ENCODE measurements at places on chromosomes 4 and X.

GRCh38 chr4:6632125-6632524 is 8.4 kb upstream of the MRFAP1 start:
- no peaks in the 10 kb centered on the region for H3K27me3 ChIP-seq
- no peak for DNase-seq
- no peak overlapping the region for H3K27ac ChIP-seq
- no peak overlapping the region for H3K4me3 ChIP-seq

DNA sequence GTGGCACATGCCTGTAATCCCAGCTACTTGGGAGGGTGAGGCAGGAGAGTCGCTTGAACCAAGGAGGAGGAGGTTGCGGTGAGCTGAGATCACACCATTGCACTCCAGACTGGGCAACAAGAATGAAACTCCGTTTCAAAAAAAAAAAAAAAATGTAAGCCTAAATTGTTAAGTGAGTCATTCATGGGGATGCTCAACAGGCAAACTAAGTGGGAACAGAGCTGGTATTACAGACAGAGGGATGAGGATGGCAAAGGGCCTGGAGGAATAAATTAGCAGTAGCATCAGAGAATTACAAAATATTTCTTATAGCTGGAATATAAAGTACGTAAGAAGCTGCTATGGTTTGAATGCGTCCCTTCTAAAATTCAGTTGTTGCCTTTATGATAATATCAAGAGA is 43.4 kb upstream of the OGT start:
- H3K27me3 ChIP-seq = no peaks in the 10 kb centered on the region
- no peak overlapping the region for H3K4me3 ChIP-seq
- H3K27ac ChIP-seq = no peak overlapping the region

DNA sequence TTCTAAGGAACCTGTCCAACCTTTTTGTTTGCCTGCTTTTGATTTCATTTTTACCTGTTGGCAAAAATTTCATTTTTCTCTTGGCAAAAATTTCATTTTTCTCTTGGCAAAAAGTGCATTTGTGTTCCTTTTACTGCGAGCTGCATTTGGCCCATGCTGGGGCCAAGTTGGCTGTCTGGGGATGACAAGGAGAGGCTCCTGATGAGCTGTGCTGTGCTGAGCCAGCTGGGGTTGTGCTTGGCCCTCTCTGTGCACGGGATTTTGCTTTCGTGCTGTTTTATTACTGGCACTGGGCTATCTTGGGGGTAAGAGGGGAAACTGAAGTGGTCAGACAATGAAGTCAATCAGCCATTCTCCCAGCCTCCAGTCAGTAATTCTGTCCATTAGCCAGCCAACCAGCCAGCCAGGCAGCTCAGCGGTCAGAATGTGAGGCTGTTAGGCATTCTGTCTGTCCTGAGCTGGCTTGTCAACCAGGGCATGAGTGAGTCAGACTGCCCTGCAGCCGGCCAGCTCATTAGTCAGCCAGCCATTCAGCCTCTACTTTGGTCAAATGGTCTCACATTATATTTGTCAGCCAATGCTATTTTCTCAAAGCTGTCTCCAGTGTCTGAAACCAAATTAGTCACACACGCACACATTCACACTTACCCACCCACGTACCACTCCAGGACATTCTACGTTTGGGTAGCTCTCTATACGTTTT is 56.9 kb upstream of the PRPS1 start:
- peak; percentile 61 for DNase-seq
- peak overlapping the region; percentile 50 for H3K27ac ChIP-seq
- no peaks in the 10 kb centered on the region for H3K27me3 ChIP-seq
- H3K4me3 ChIP-seq = no peak overlapping the region

- H3K27me3 ChIP-seq = no peaks in the 10 kb centered on the region
- H3K4me3 ChIP-seq = no peak overlapping the region
- peaks cover 46% of the 10 kb centered on the region for H3K36me3 ChIP-seq
- no peak for DNase-seq
- H3K4me1 ChIP-seq = no peaks in the 10 kb centered on the region
- no peak overlapping the region for H3K27ac ChIP-seq
Observed at GRCh38 chr4:1964971-1965370, 43.8 kb downstream of the NELFA start.

- H3K27ac ChIP-seq = no peak overlapping the region
- H3K4me3 ChIP-seq = no peak overlapping the region
- H3K36me3 ChIP-seq = peaks cover 22% of the 10 kb centered on the region
- peaks cover 63% of the 10 kb centered on the region for H3K4me1 ChIP-seq
- no peak for DNase-seq
Observed at GRCh38 chrX:100650841-100651240, 6.8 kb downstream of the SRPX2 start.

- H3K27me3 ChIP-seq = no peaks in the 10 kb centered on the region
- H3K4me1 ChIP-seq = no peaks in the 10 kb centered on the region
- DNase-seq = no peak
- H3K4me3 ChIP-seq = no peak overlapping the region
Observed at GRCh38 chrX:112714357-112714918, 34.7 kb upstream of the LHFPL1 start.

GRCh38 chr4:41949531-41949930 is 14.3 kb downstream of the TMEM33 start:
- H3K4me3 ChIP-seq = no peak overlapping the region
- no peak for DNase-seq
- no peaks in the 10 kb centered on the region for H3K27me3 ChIP-seq
- H3K27ac ChIP-seq = no peak overlapping the region
- no peaks in the 10 kb centered on the region for H3K36me3 ChIP-seq
- H3K4me1 ChIP-seq = no peaks in the 10 kb centered on the region

- H3K4me3 ChIP-seq = no peak overlapping the region
- DNase-seq = no peak
- H3K27me3 ChIP-seq = no peaks in the 10 kb centered on the region
- peaks cover 4% of the 10 kb centered on the region for H3K36me3 ChIP-seq
- H3K4me1 ChIP-seq = peaks cover 10% of the 10 kb centered on the region
Observed at GRCh38 chr4:15757054-15757453, 21.1 kb upstream of the CD38 start.

DNA sequence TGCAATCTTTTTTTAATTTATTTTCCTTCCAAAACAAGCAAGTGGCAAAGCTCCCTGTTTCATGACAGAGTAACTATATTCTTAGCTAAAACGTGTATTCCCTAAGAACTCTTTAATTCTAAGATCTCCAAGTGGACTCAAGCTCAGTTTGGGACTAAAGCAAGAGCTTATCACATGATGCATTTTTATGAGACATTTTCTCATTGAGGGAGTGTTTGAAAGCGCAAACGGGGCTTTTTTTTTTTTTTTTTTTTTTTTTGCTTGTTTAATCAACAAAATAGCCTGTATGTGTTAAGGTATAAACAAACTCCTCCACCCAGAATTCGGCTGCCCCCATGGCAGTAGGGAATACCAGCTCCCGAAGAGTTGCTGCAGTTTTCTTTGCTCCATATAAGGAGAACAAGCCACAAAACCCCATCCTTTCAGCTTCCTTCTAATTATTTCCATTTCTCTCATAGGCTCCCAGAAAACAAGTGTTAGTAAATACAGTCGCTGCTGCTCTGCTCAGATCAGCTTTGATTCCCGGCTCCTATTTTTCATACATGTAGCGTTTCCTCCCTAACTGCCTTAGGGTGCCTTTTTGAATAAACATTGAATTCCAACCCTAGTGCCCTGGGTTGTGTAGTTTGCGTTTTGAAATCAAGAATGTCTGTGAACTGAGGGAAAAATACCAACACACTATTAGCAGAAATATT is 669 bp upstream of the PPARGC1A start:
- peak overlapping the region; percentile 57 for H3K27ac ChIP-seq
- peak overlapping the region; percentile 88 for H3K4me3 ChIP-seq
- peaks cover 29% of the 10 kb centered on the region for H3K36me3 ChIP-seq
- H3K27me3 ChIP-seq = no peaks in the 10 kb centered on the region
- H3K4me1 ChIP-seq = peaks cover 21% of the 10 kb centered on the region
- no peak for DNase-seq

GRCh38 chrX:13123857-13124345 is 79.5 kb upstream of the FAM9C start:
- no peak overlapping the region for H3K4me3 ChIP-seq
- no peak for DNase-seq
- H3K36me3 ChIP-seq = peaks cover 4% of the 10 kb centered on the region
- H3K4me1 ChIP-seq = peaks cover 33% of the 10 kb centered on the region

- H3K36me3 ChIP-seq = peaks cover 8% of the 10 kb centered on the region
- no peak for DNase-seq
- no peak overlapping the region for H3K27ac ChIP-seq
- no peaks in the 10 kb centered on the region for H3K27me3 ChIP-seq
- H3K4me1 ChIP-seq = peaks cover 2% of the 10 kb centered on the region
- H3K4me3 ChIP-seq = no peak overlapping the region
Observed at GRCh38 chr4:158090323-158090722, 82.5 kb downstream of the GASK1B start.

GRCh38 chrX:79592259-79592658 is 225.1 kb upstream of the ITM2A start:
- no peaks in the 10 kb centered on the region for H3K27me3 ChIP-seq
- no peak overlapping the region for H3K4me3 ChIP-seq
- DNase-seq = no peak
- no peak overlapping the region for H3K27ac ChIP-seq

DNA sequence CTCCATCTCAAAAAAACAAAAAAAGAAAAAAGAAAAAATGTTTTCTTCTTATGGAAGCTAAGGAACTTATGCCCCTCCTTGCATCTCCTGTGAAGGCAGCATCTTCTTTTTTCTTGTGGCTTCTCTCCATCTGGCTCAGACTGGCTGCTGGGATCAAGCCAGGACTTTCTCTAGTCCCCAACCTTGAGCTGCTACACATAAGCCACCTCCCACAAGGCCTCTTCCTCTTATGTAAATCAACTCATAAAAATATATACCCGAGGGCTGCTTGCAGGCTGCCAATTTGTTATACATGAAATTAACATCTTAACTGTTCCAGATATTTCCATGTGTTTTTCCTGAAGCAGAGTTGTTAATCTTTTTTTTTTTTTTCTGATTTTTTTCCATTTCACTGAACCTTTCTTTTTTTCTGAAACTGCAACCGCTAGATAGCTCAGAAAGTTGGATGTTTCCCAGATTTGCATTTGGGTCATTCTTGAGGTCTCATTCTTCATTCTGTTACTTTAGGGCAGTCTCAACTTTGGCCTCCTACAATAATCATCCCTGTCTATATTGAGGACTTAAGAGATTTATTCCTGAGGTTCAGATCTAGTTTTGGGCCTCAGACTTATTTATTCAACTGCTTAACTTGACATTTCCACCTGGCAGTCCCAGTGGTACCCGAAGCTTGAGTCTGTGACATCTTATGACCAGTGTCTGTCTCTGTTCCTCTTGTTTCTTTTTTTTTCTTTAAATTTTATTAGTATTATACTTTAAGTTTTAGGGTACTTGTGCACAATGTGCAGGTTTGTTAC is 10.3 kb downstream of the SNX25 start:
- H3K4me3 ChIP-seq = no peak overlapping the region
- peaks cover 17% of the 10 kb centered on the region for H3K4me1 ChIP-seq
- no peak overlapping the region for H3K27ac ChIP-seq
- no peaks in the 10 kb centered on the region for H3K27me3 ChIP-seq

DNA sequence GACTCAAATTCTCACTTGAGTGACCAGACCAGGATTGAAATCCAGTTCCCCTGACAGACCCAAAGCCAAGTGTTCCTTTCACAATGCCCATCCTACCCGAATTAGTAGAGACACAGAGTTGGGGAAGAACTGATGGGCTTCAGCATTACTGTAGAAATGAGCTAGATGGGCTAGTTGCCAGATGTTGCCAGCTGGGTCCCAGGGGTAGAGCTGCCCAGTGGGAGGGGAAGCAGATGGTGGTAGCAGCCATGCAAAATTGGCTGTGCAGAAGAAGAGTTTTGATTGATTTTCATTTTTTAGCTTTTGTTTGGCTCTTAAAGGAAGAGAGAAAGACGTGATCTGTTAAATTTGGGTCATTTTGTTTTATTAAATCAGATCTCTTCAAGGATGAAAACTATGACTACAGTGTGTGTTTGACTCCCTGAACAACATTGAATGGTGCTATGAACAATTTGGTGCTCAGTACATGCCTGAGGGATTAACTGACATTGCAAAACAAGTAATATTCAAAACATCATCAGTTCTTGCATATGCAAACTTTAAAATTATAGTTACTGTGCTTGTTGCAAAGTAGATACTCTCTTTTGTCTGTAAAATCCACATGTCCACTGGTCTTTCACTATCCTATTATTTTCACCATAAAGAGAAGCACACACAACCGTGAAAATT is 86.0 kb downstream of the PARM1 start:
- no peaks in the 10 kb centered on the region for H3K27me3 ChIP-seq
- H3K4me3 ChIP-seq = no peak overlapping the region
- H3K36me3 ChIP-seq = peaks cover 6% of the 10 kb centered on the region
- H3K4me1 ChIP-seq = no peaks in the 10 kb centered on the region
- H3K27ac ChIP-seq = no peak overlapping the region

DNA sequence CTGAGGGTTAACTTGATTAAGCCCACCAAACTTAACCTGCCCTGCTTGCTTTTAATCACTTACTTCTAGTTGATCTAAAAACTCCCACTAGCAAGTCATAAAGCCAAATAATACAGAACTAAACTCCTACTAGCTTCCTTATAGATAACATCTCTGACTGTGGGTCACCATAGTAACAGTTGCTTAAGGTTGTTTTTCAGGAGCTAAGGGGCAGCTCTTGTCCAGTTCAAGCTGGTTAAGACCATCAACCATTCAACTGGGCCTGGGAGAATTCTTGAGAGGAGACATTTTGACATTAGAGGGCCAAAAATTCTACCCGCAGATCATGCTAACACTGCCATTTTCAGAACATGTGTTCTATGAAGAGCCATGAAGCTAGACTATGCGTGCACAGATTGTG is 67.0 kb downstream of the UCHL1 start:
- no peak overlapping the region for H3K4me3 ChIP-seq
- peaks cover 40% of the 10 kb centered on the region for H3K4me1 ChIP-seq
- H3K27me3 ChIP-seq = no peaks in the 10 kb centered on the region
- DNase-seq = no peak
- no peak overlapping the region for H3K27ac ChIP-seq

GRCh38 chrX:80511969-80512760 is 91.9 kb downstream of the TENT5D start:
- H3K4me1 ChIP-seq = peaks cover 17% of the 10 kb centered on the region
- no peaks in the 10 kb centered on the region for H3K27me3 ChIP-seq
- H3K27ac ChIP-seq = peak overlapping the region; percentile 43
- H3K4me3 ChIP-seq = no peak overlapping the region
- peak; percentile 18 for DNase-seq

- no peaks in the 10 kb centered on the region for H3K36me3 ChIP-seq
- no peak for DNase-seq
- H3K27ac ChIP-seq = no peak overlapping the region
- H3K4me1 ChIP-seq = peaks cover 2% of the 10 kb centered on the region
Observed at GRCh38 chr4:54942721-54943120, 182.7 kb downstream of the KDR start.
